A673 (cell line): ENCODE measurements at places on chromosomes 6 and 20. TPM values are rescaled to one million over a fixed set of nuclear protein-coding genes. Genes with fewer than 3 reads are reported as not detected.

Gene KCNG1
- 19.6 and 22.7 TPM in 2 replicates for total RNA-seq

Gene ABCC10
- total RNA-seq: 37.5 and 46.4 TPM in 2 replicates

Gene CFAP206
- 0.61 TPM in 1 of 2 replicates, not detected in the other for total RNA-seq

Gene SKIC2
- total RNA-seq: 64.2 and 71.3 TPM in 2 replicates

Gene IL17A
- not detected in 2 replicates for total RNA-seq

Gene SLC44A4
- total RNA-seq: not detected in 2 replicates
